ENCODE measurements at places on chromosomes 4 and X.
A peak's percentile ranks its signal among the peaks of the same experiment; 100 is the strongest.

DNA sequence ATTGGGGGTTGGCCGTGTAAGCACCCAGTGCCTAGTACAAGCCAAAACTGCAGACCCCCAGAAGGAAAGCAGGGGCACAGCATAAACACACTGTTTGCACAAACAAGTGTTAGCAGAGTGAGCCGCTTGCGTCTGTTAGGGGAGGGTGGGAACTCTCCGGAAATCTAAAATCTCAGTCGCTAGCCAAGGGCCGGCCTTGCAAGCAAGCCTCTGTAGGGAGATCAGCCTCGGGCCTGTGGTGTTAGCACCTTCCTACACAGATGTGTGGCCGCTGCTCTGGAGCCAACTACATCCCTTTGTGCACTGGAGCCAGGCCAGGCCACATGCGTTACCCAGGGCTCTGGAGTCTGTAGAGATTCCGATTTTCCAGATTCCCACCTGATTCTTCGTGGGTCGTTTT, 67.1 kb downstream of the GPR143 start:
- DNase-seq: no peak

GRCh38 chrX:135740681-135741149, 27.3 kb downstream of the CT45A1 start:
- no peak for DNase-seq

DNA sequence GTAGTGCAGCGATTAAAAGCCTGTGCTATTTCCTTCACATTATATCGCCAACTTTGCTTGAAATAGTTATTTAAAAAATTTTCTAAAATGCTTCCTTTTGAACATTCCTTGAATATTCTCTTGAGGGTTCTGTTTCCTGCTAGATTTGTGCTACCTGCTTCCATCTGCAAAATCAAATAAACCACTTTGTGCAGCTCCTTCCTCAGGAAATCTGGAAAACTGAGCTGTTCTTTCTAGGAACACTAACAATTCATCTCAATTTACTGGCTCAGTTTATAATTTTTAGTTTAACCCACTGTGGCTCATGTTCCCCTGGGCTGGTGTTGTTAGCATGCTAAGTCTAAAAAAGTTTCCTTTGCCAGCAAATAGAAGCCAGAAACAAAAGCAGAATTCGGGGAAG, 88.1 kb upstream of the LCORL start:
- no peak for DNase-seq

DNA sequence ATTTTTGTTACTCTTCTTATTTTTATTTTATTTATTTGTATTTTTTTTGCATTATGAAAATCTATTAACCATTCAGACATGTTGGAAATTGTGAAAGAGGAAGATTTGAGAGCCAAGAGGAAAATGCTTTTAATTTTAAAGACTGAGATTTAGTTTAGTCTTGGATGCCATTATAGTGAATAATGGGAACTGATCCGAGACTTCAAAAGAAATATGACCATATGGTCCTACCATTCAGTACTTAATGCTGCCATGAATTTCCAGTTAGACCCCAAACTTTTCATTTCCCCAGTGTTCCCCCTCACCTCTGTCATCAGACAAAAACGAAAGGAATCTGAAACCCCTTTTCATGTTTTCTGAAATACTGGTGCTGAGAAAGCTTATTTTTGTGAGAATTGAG, 95.5 kb downstream of the TENM3 start:
- DNase-seq: no peak

GRCh38 chr4:39464886-39465501, 6.1 kb downstream of the LIAS start:
- no peak for DNase-seq

- DNase-seq: no peak
Measured at GRCh38 chr4:152979731-152980330, 43.7 kb downstream of the FHDC1 start.

DNA sequence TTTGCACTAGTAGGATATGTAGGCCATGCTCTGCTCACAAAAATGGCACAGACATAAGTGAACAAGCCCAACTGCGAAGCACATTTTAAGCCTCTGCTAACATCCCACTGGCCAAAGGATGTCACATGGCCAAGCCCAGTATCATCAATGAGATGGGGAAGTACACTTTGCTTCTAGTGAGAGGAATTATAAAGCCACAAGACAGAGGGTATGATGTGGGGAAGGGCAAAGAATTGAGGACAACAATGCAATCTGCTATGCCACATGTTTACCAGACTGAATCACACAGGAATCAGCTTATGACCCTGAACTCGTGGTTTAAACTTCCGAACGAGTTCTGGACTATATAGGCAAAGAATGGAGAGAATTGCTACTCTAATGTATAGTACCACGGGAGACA, 39.1 kb downstream of the SUPT20HL1 start:
- DNase-seq: no peak

GRCh38 chr4:94559351-94559806, 107.6 kb downstream of the PDLIM5 start:
- DNase-seq: no peak

DNA sequence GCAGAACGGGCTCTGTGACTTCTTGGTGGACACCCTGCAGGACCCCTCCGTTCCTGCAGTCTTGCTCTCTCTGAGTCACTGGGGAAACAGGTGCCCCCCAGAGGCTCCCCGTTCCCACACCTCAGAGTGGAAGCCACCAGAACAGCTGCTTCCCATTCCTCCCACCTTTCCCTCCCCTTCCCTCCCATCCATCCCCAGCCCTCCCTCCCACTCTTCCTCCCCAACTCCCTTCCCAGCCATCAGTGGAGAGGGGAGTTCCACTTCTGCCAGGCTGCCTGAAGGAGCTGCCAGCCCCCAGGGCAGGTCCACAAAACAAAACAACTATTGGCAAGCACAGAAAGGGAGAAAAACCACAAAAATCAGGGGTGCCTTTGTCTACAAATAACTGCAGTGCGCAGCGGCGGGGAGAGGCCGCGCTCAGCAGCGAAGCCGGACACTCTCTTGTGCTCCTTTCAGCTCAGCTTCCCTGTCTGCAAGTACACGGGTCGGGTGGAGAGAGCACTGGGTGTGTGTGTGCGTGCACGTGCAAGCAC, 8.1 kb downstream of the SSR4 start:
- DNase-seq: no peak

DNA sequence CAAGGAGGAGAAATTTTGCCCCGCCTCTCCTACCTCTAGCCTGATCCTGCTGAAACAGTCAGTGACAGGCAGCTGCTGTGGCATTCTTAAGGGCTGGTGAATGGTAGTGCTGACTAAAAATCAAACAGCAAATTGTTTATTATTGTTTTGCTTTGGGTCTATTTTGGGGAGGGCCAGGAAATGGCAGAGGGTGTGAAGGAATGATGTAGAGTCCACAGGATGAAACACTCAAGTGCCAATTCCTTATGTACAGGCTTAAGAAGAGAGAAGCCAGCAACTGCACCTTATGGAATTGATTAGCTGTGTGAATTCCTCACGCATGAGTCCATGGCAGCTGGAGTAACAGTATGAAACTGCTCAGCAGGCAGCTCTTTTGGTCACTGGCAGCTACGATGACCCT, 39.7 kb downstream of the VEGFC start:
- DNase-seq: peak; percentile 83

- no peak for DNase-seq
Measured at GRCh38 chr4:185920691-185921260, 108.8 kb upstream of the SORBS2 start.

DNA sequence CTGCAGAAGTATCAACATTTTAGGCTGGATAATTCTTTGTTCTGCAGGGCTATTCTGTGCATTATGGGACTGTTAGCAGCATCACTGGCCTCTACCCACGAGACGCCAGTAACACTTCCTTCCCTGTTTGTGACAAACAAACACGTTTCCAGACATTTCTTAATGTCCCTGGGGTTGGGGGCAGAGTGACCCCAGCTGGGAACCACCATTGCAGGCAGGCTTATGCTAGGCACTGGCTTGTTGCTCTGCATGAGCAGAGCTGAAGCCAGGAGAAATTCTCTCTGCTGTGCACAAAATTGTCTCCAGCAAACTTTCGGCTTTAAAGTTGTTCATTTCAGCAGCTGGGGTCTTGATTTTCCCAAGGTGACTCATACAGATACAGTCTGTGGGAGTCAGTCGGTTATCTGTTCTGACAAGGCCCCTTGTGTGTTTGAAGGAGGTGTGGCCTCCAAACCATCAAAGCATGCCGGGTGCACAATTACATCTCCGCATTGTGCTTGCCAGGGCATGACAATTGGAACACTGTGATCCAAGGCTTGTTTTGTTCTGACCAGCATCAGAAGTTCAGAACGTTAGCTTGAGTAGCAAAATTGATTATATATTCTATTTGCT, 156.4 kb upstream of the BOD1L1 start:
- no peak for DNase-seq

GRCh38 chr4:110653321-110654253, 30.7 kb upstream of the PITX2 start:
- no peak for DNase-seq

DNA sequence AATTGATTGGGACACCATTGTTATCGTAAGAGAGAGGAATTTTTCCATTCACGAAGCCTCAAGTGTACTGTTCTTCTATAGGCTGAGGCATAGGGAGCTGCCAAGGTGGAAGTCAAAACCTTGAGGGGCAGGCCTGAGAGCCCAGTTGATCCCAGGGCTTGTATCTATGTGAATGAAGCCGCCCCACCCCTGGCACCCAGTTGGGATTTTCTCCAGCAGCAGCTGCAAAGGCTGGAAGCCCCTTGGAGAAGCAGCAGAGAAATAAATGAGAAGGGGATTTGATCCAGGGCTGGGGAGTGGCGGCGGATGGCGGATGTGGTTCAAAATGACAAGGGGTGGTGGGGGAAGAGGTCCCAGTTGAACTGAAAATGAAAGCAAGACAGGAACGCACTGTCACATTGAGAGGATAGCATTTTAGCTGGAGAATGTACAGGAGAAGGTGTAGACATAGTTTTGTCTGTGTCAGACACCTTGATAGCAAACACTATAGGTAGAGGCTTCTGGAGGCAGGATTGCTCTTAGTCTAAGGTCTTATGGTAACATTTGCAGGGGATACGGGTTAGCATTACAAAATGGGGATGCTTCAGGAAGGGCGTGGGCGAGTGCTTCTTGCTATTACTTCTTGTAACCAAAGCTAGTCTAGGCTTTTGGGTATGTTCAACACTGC, 32.6 kb downstream of the DOCK11 start:
- DNase-seq: no peak

DNA sequence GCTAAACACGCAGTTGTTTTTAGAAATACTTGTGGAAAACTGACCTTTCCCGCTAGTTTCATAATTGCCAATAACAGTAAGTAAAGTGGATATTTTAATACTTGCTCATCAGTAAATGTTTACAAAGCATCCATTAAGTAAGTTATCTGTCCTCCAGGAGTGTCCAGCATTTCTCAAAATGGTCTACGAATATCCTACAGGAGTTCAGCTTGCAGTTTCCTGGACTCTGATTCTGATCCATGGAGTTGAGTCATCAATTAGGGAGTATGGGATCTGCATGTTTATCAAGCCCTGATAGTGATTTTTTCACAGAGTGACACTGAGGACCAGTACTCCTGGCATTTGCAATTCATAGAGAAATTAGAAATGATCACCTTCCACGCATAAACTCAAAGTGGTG, 325.2 kb upstream of the AADAT start:
- no peak for DNase-seq

- DNase-seq: no peak
Measured at GRCh38 chrX:85907316-85907715, 140.0 kb downstream of the CHM start.

GRCh38 chr4:76800902-76801301, 97.0 kb downstream of the SOWAHB start:
- no peak for DNase-seq

DNA sequence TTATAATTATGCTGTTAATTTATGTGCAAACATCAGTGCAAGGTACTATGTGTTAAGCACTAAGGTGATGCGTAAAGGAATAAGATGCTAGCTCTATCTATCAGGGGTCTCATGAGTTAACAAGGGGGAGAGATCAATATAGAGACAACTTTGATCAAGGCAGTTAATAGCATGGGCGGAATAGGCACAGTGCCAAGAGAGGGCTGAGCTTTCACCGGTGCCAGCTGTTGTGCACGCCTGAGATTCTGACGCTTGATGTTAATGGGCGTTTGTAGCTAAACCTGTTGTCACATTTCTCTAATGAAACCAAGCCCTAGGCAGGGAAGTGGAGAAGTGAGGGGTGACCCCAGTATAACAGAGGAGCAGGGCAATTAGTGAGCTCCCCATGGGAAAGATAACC, 86.0 kb upstream of the NMU start:
- DNase-seq: no peak

- DNase-seq: peak; percentile 57
Measured at GRCh38 chr4:8506373-8507195, 66.0 kb downstream of the TRMT44 start.

DNA sequence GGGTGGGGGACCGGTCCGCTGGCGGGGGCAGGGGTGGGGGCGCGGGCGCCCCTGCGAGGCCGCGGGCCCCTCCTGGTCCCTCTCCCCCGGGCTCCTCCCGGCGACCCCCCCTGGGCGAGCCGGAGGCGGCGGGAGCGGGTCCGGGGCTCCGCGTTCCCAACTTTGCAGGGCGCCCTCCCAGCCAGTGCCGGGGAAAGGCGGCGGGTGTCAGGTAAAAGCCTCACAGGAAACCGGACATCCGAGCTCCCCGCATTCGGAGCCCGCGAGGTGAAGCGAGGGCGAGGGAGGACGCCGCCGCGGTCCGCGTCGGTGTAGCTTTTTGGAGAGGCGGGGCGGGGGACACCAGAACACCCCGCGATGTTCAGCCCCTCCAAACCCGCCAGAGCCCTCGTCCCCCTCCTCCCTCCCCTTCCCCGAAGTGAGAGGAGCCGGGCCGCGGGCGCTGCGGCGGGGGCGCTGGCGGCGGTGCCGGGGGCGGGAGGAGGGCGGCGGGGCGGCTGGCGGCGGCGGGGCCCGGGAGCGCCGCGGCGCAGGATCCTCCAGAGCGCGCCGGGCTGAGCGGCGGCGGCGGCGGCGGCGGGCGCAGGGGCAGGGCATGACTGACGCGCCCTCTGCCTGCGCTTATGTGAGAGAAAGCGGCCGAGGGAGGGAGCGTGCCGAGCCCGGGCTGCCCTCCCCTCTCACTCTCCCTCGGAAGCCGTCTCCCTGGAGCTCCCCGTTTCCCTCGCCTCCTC, at the start of gene VEGFC:
Gene VEGFC (minus strand): TSS at position 597 of the 734 bp plus-strand sequence. CDS start 611 bp downstream, outside the sequence.
- DNase-seq: no peak

DNA sequence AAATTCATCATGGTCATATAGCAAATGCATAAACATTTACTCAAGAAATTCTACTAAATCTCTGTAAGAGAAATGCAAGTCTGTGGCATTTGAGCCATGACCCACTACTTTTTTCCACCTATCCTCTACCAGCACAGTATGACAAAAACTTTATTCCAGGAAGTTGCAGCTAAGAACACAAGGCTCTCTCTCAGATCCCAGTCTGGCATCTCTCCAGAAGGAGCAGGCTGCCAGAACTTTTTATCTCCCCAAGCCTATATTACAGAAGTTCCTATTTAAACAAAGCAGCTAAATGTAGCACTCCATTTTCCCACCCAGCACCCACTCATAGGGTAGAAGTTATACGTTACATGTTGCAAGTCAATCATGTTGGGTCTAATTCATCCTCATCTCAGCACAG, 49.3 kb upstream of the EPGN start:
- DNase-seq: no peak

DNA sequence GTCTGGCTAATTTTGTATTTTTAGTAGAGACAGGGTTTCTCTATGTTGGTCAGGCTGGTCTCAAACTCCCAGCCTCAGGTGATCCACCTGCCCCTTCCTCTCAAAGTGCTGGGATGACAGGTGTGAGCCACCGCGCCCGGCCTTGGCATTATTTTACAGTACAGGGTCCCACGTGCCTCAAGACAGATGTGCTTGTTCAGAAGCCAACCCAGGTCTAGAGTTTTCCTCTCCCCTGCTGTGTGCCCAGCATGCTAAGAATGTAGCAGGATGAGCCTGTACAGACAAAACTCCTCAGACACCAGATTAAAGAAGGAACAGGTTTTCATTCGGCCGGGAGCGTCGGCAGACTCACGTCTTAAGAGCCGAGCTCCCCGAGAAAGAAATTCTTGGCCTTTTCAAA, 42.2 kb downstream of the CRLF2 start:
- no peak for DNase-seq

Measured in AG09309 (cell line).